Stimulated activated CD8-positive, alpha-beta memory T cell treated with anti-CD3 and anti-CD28 coated beads, Interleukin-4, amount 100 ng/mL, for 1 hour (primary cell): ENCODE measurements at places on chromosomes 12 and 14.

- DNase-seq, result no peak
These were observed 68.8 kb downstream of the PLEKHG3 start for GRCh38 chr14:64773046-64773445.

DNA sequence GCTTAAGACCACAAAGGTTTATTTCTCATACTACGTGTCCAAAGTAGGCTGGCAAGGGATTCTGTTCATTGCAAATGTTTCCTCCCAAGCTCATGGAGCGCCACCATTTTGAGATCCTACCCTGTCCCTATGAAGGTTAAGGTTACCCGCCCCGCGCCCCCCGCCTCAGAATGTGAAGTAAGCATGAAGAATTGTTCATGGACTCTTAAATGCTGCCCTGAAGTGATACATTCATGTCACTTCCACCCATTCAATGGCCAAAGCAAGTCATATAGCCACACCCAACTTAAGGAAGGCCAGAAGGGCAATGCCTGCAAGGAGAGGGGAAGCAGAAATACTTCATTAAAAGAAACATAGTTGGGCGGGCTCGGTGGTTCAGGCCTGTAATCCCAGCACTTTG lies 4.2 kb downstream of the TMEM253 start:
- DNase-seq, result no peak

DNA sequence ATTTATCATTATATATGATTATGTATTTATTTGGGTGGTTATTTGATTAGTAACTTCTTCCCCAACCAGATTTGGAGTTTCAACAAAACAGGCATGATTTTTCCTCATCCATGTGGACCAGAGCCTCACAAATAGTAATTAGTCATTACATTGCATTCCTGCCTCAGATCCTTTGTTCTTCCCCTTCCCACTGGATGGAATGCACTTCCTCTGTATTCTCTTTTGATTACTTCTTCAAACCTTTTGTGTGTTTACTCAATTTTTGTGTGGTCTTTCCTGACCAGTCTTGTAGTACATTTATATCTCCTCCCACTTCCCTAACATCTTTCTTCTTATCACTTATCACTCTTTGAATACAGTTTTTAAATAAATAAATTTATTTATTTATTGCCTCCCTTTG lies 15.5 kb downstream of the SYT1 start:
- no peak for DNase-seq

DNA sequence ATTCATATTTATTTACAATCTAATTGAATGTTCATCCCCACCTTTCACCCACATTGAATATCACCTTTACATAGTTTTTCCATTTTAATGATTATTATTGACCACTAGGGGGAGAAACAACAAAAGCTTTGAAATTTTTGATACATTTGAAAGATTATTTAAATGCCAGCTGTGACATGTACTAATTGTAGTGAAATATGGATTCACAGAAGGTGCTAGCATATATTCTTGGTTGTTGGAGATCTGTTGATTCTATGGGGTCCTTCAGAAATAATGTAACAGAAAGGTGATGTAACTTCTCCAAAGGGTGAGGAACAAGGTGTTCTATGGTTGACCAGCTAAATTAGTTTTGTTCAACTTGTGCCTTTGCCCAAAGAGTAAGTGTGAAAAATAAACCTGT lies 22.4 kb upstream of the GPR33 start:
- no peak for DNase-seq

- no peak for DNase-seq
These were observed 371.1 kb downstream of the FSCB start for GRCh38 chr14:44135972-44136371.

DNA sequence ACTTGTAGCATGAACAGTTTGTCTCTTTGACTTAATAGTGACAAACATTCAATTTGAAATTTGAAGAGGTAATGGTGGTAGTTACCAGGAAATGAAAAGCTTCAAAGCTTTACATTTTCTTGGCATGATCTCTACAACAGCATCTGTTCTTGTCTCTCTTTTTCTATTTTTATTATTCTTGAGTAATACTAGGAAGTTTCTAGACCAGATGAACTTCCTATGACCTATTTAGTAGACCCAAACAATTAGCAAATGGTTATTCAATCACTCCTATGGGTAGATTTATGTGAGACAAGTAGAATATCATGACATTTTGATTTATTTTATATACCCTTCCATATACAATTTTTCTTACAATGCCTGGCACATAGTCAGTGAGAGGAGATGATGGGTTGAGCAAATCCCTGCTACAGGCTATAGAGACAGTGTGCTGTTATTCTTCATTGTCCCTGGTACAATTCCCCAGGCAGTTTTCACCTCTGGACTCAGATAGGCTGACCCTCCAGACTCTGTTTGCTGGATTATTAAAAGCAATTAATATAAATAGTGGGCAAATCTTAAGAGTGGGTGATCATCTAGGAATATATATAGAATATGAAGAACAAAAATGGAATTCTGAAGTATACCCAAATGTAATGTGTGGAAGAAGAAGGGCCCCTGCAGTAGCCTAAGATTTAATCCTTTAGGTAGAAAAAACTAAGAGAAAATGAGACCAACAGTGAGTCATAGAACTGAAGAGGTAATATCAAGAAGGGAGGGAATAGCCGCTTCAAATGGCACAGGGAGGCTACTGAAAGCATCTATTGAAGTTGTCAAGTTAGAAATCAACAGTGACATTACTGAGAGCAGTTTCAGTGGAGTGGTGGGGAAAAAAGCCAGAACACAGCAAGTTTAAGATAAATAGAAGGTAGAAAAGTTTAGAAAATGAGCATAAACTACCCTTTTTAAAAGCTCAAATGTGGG lies 512.0 kb downstream of the FOXG1 start:
- DNase-seq, result no peak

GRCh38 chr12:66296176-66296683 lies 6.1 kb upstream of the HELB start:
- DNase-seq, result no peak

DNA sequence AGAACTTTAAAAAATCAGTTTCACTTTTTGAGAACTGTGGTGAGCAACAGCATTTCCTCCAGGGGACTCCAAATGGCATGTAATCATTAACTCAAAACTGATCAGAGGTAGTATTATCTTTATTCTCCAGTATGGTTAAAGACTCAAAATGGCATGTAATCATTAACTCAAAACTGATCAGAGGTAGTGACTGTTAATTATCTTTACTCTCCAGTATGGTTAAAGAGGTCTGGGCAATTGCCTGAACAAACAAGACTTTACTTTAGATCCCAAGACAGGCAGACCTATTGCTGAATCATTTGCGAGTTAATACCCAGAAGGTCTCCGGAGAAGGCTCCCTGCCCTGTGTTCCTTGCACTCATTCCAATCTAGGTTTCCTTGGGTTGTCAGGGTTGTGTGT lies 6.6 kb upstream of the ACADS start:
- DNase-seq, result no peak

DNA sequence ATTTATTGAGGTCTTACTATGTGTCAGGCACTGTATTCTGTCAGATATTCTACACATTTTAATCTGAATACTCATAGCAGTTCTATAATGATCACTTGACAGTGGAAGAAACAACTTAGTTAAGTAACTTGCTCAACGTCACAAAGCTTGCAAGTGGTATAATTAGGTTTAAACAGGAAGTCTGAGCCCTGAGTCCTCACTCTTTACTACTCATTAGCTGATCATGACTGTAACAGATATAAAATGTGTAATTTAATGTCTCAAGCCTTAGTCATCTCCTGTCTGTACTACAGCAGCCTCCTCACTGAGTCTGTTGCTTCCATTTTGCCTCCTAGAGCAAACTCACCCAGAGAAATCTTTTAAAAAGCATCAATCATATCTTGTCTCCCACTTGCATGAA lies 38.9 kb downstream of the PPP4R4 start:
- DNase-seq, result no peak

DNA sequence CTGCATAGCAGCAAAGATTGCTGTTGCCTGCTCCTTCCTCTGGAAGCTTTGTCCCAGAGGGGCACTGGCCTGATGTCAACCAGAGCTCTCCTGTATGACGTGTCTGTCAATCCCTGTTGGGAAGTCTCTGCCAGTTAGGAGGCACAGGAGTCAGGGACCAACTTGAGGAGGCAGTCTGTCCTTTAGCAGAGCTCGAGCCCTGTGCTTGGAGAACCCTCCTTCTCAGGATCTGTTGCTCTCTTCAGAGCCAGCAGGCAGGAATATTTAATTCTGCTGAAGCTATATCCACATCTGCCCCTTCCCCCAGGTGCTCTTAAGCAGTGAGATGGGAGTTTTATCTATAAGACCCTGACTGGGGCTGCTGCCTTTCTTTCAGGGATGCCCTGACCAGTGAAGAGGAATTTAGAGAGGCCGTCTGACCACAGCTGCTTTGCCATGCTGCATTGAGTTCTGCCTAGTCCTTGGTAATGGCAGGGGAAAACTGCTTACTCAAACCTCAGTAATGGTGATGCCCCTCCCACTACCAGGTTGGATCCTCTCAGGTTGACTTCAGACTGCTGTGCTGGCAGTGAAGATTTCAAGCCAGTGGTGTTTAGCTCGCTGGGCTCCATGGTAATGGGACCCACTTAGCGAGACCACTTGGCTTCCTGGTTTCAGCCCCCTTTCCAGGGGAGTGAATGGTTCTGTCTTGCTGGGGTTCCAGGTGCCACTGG lies 218.6 kb upstream of the SLC38A2 start:
- no peak for DNase-seq

DNA sequence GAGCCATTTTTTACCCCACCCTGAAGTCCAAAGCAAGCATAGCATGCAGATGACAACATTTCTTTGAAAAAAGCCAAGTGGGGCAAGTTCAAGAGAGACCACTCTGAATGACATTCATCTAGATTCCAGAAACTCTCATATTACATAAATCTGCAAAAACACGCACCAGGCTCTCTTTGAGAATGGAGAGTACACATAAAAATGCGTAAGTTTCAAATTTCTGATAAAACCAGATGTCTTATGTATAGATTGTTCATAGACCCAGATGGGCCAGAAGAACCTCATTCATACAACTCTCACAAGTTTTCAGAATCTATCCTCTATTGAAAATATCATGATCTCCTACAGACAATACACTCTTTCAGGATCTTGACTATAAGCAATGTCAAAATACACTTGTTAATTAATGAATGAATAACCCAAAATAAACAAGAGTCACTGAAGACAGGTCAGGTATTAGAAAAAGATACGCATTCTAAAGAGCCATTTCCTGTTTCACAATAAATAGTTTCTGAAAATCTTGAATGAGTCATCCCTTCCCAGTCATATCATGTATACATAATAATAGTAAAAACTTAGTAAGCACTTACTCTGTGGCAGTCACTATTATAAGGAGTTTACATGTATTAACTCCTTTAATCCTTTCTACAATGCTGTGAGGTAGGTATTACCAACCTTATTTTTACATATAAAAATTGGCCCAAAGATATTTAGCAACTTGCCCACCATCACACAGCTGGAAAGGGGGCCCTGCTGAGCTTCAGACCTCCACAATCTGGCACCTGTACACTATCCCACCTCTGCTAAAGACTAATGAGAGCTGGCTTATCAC lies 72.0 kb downstream of the PPP2R5E start:
- no peak for DNase-seq

DNA sequence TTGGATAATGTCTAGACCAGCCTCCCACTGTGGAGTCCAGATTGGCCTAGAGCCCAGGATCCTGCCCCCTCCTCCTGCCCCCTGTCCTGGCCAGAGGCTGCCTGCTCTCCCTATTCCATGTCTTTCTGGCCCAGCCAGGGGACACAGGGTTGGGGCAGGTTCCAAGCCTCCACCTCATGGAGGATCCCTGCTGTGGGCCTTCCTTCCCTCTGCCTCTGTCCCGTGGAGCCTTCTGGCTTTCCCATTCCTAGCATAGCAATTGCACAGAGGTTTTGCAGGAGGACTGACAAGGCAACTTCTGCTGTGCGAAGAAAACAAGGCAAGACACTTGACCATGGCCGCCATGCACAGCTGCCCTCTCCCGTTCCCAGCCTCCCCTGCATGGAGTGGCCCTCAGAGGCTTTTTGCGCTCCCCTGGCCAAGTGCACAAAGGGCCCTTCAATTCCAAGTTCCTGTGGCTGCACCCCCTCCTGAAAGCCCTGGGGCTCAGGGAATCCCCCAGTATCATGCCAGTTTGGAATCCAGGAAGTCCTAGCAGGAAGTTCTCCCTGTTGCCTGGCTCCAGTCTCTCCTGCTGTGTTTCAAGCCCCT lies 42.1 kb downstream of the KRT80 start:
- no peak for DNase-seq

- DNase-seq, result no peak
These were observed 30.2 kb downstream of the KCTD10 start for GRCh38 chr12:109446869-109447268.

DNA sequence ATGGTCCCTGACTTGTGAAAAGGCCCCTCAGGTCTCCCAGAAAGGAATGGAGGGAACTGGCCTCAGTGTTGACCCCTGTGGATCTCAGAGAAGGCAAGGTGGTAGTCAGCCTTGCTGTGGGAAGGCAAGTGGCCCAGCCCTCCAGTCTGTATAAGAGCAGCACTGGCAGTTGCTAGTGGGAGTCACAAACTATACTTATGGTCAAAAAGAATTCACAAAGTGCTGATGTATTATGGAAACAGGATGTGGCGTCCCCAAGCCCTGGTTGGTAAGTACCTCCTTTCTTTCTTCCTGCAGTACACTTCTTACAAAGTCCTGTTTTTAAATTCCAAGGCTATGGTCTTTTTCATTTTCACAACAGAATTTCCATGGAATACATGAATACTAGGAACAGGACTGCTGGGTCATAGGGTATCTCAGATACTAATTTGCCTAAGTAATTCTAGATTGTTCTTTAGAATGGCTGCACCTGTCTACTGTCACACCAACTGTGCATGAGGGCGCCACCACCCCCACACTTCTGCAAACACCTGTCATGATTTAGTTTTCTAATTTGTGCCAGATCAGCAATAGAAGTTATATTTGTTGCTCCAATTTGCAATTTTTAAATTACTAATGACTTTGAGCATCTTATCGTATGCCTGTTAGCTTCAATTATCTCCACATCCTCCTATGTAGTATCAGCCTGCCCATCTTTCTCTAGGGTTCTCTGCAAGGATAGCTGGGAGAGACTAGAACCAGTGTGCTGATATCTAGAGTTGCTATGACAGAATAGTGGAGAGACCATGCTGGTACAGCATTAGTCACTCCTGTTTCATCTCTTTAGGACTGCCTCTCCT lies 40.7 kb upstream of the TMEM263 start:
- DNase-seq, result no peak

- no peak for DNase-seq
These were observed 92.7 kb downstream of the SNAPC1 start for GRCh38 chr14:61854898-61855297.

- no peak for DNase-seq
These were observed 2.6 kb upstream of the DDX55 start for GRCh38 chr12:123599310-123599709.

DNA sequence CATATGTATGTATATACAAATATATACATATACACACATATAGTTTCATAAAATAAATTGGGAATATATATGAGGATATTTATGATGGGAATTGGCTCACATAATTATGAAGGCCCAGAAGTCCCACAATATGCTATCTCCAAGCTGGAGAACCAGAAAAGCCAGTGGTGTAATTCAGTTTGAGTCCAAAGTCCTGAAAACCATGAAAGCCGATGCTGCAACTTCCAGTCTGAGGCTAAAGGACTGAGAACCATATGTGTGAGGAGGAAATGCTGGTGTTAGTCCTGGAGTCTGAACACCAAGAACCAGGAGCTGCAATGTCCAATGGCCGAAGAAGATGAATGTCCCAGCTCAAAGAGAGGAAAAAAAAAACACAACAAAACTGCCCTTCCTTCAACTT lies 65.5 kb upstream of the PRKD1 start:
- no peak for DNase-seq
